ENCODE measurements at places on chromosomes 6 and 20.

DNA sequence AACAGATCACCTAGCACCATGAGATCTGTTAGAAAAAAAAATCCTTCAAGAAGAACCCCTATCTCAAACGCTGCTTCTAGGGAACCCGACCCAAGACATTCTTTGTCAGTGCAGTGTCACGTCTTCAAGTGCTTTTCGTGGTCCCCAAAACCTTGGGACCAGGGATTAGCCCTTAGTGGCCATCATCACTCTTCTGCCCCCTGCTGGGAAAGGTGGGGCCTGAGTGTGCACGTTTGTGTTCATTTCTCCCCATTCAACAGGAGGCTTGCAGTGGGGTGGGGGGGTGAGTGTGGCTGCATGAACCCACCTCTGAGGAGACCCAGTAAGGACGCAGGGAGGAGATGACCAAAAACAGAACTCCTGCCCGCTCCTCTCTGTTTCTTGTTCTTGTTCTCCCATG, 218.2 kb upstream of the RNF24 start:
- DNase-seq = no peak

DNA sequence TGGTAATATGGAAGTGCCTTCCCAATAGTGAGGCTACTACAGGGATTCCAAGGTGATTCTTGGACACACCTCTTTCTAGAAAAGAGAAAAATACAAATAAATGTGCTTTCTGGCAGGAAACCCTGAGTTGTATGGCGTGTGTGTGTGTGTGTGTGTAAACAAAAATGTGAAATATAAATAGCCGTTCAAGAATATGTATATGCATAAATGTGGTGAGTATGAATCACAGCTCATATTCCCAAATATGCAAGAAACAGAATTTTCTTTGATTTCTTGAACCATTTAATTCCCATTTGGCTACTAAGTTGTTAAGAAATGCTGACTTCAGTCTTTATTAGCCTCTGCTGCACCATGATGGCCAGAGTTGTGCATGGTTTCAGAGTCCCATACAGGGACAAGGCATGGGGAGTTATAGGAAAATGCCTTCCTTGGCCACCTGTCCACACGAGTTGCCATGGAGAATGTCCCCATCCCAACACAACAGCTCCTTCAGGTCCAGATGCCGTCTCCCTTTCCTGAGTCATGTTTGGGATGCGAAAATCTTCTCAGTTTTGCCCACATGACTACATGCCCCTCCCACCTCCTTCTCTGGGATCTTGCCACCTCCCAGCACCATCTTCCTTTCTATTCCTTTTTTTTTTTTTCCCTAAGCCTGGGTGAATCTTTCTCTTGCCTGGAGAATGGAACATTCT, 312.4 kb upstream of the ECI2 start:
- no peak for DNase-seq

DNA sequence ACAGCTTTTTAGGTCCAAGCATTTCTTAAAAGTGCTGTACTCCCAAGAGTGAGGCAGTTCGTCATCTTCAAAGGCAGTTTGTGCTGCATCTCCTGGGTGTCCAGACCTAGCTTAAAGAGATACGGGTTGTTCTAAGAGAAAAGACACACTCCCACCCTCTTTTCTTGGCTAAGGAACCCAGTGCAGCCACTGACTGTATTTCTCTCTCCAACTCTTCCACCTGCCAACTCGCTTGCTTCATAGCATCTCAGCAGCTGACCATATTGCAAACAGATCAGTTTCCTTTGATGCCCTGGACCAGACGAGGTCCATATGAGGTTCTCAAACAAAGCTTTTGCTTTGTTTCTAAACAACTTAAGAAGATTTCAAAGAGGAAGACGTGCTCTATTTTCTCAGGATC, 101.1 kb downstream of the ISM1 start:
- DNase-seq = no peak

DNA sequence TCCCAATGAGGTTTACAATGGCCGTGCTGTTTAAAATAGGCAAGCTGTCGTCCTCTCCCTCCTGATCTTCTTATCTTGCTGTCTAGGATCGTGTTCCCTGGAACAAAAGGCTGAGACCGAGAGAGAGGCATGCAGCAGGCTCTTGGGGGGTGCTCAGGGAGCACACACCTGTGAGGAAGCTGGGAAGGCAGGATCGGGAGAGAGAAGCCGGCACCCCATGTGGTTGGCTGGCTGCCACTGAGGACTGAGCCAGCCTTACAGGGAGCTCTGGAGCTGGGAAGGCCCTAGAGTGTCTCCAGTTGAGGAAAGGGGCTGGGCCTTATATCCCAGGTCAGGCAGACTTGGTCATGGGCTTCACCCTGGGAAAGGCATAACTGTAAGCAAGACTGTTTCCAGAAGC, 184.2 kb downstream of the LY86 start:
- no peak for DNase-seq

DNA sequence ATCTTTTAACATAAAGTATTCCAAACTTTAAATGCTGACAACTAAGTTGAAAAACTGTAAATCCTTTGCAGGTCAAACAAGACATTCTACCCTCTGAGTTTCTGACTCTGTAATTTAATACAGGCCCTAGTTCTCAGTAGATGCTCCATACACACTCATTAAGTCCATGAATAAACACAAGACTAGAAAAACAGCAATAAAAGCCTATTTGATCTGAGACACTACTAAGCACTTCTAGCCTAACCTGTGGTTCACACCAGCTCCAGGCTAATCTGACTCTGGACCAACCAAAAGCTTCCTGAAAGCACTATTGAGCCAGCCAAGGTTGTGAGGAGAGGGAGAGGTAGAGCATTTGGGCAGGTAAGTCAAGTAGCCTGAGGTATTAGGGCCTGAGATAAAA, 103.9 kb downstream of the EPM2A start:
- DNase-seq = no peak
